CD4-positive, alpha-beta T cell (primary cell): ENCODE measurements at places on chromosomes 1 and 21.

GRCh38 chr1:24084050-24084449, 27.9 kb downstream of the MYOM3 start:
- DNase-seq: no peak
- H3K4me3 ChIP-seq: no peak overlapping the region
- H3K27me3 ChIP-seq: no peaks in the 10 kb centered on the region
- H3K27ac ChIP-seq: no peak overlapping the region
- H3K36me3 ChIP-seq: no peaks in the 10 kb centered on the region

DNA sequence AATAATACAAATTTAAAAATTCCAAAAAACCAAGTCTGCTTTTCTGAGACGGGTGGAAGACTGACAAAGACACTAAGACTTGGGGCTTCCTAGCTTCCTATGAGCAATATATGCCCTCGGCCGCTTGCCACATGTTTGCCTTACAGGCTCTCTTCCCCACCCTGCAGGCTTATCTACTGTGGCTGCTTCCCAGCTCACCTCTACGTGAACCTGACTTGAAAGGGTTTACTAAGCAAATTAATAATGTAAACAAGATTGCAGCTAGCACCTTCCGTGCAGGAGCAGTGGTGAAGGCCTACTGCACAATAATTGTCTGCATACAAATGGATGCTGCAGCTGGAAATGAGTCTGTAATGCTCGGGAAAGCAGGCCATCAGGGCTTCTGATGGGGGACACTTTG, 152.9 kb upstream of the DAB1 start:
- no peak overlapping the region for H3K4me3 ChIP-seq
- H3K27me3 ChIP-seq: no peaks in the 10 kb centered on the region
- no peak overlapping the region for H3K27ac ChIP-seq
- H3K4me1 ChIP-seq: no peaks in the 10 kb centered on the region

DNA sequence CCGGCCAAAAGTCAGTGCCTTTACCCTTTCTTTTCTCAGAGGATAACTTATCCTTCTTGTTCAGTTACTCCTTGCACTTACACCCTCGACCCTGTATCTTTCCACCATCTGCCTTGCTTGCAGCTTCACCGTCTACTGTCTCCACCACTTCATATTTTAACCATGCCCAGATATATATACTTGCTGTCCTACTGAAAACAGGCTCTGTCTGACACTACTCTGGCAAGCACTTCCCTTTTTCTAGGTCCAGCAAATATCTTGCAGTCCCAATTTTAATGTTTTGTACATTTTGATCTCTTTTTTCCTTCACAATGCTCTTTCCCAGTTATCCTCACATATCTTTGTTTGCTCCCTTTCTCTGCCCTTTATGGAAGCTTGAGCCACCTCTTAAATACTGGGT, 308.6 kb downstream of the TPR start:
- H3K36me3 ChIP-seq: no peaks in the 10 kb centered on the region
- H3K27me3 ChIP-seq: no peaks in the 10 kb centered on the region
- no peak for DNase-seq
- no peak overlapping the region for H3K27ac ChIP-seq

DNA sequence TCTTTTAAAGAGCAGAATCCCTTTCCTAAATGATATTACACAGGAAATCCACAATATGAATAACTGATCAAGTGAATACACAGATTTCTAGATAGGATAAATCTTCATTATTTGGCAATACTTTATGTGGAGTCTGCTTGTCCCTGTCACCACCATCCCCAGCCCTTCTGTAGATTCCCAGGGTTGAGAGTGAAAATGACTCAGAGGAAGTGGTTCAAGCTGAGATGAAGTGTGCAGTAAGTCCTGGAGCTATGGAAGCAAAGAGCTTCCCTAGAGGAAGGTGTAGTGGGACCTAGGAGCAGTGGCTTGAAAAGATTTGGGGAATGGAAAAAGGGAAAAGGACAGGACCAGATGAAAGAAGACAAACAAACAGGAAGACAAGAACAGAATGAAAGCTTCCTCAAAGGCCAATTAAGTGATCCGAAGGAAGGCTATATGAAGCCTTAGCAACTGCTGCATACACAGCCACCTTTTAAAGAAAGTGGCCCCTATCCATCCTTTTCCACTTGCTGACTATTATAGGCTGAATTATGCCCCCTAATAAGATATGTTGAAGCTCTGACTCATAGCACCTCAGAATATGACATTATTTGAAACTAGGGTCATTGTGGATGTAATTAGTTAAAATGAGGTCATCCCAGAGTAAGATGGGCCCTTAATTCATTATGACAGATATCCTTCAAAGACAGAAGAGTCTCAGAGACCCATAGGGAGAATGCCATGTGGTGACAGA, 96.5 kb upstream of the CAMK1G start:
- no peaks in the 10 kb centered on the region for H3K27me3 ChIP-seq
- H3K36me3 ChIP-seq: no peaks in the 10 kb centered on the region
- H3K4me3 ChIP-seq: no peak overlapping the region
- H3K27ac ChIP-seq: no peak overlapping the region
- H3K4me1 ChIP-seq: peaks cover 3% of the 10 kb centered on the region
- no peak for DNase-seq

DNA sequence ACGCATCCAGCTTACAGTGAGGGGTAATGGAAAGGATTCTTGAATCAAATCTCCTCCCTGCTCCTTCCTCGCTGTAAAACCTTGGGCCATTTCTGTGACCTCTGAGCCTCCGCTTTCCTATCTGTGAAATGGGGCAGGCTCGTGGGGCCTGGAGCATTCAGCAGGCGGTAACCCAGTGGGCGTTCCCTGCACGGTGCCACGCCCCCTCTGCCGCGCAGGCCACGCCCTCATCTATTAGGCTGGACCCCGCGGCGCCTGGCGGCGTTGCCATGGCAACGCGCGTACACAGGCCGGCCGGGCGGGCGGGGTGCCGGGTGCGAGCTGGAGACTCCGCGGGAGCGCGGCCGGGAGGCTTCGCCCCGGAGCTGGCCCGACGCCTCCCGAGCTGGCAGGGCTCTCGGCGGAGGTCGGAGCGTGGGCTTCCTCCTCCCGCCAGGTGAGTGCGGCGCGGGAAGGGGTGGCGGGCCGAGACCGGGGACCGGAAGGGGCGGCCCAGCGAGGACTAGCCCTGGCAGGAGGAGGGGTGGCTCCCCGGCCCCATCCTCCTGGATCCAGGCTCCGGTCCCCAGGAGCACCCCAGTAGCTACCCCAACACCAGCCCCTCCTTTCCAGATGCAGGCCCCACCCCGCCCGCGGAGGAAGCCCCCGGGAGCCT, at the start of gene FHAD1:
TSS of gene FHAD1 (plus strand) at position 264 of the 655 bp plus-strand sequence. CDS start 4,562 bp downstream, outside the sequence.
- no peaks in the 10 kb centered on the region for H3K36me3 ChIP-seq
- peaks cover 23% of the 10 kb centered on the region for H3K4me1 ChIP-seq
- H3K27me3 ChIP-seq: peaks cover 23% of the 10 kb centered on the region
- no peak within 1 kb of the TSS for H3K4me3 ChIP-seq
- H3K27ac ChIP-seq: no peak within 1 kb of the TSS

- no peak overlapping the region for H3K4me3 ChIP-seq
- H3K4me1 ChIP-seq: peaks cover 6% of the 10 kb centered on the region
- no peaks in the 10 kb centered on the region for H3K36me3 ChIP-seq
- DNase-seq: no peak
Observed at GRCh38 chr1:116854716-116855115, 55.0 kb upstream of the PTGFRN start.

DNA sequence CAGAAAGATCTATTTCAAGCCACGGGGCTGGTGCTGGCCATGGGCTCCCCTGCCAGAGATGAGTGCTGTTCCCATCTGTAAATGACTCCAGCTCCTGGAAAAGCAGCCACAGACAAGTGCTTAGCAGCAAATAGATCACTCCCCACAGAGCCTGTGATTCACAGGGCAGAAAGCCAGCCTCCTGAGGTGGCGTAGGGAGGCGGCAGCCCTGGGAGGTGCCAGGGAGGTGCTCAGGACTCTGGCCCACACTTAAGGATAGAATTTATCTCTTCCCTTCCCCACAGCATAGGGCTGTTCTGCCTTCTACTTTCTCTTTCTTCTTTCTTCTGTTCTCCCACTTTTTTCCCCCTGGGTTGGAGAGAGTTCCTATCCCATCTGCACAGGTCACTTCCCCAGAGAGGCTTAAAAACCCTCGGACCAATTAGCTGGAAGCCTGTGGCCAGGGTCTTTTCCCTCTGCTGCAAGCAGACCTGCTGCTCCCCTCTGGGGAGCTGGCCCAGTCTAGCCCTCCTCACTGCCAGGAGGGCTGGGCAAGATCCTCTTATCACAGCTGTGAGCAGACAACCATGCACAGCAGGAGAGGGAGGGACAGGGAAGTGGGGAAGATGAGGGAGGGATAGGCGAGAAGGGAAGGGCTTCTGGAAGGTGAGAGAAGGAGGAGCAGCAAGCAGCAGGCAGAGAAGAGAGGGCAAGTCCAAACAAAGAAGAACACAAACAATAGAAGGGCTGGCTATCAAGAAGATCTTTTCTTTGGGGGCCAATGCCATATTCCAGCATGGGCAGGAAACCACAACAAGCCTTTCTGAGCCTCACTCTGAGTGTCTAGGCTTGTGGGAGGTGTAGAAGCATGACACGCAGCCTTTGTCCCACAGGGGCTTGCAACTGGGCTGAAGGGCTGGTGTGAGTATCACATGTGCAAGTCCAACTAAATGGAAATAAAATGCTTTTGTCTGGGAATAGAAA, 41.0 kb downstream of the KCND3 start:
- H3K4me1 ChIP-seq: no peaks in the 10 kb centered on the region
- DNase-seq: no peak
- H3K4me3 ChIP-seq: no peak overlapping the region
- no peak overlapping the region for H3K27ac ChIP-seq
- no peaks in the 10 kb centered on the region for H3K36me3 ChIP-seq

GRCh38 chr1:44512313-44512885, 107.3 kb downstream of the RNF220 start:
- H3K36me3 ChIP-seq: no peaks in the 10 kb centered on the region
- no peak for DNase-seq
- peaks cover 4% of the 10 kb centered on the region for H3K4me1 ChIP-seq
- peak overlapping the region; percentile 3 for H3K27ac ChIP-seq
- H3K4me3 ChIP-seq: peak overlapping the region; percentile 15
- H3K27me3 ChIP-seq: no peaks in the 10 kb centered on the region

- no peaks in the 10 kb centered on the region for H3K27me3 ChIP-seq
- no peak for DNase-seq
- no peak overlapping the region for H3K4me3 ChIP-seq
- H3K27ac ChIP-seq: no peak overlapping the region
- no peaks in the 10 kb centered on the region for H3K4me1 ChIP-seq
Observed at GRCh38 chr1:58162952-58163550, 383.5 kb downstream of the OMA1 start.

DNA sequence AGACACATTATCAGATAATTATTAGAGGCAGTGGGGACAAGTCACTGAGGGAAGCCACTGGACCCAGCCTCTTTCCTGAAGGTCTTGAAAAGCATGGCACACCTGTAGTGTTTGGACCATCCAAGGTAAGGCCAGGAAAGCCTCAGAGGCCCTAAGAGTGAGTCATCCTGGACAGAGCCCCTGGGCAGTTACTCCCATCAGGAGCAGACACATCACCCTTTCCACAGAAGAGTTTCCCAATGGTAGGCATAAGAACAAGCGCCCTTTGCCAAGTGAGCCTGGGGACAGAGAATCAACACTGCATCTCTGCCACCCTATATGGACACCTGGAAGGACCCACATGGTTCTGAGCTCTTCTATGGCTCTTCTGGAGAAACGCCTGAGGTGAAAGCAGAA, 136.0 kb downstream of the PLXNA2 start:
- no peaks in the 10 kb centered on the region for H3K4me1 ChIP-seq
- no peak overlapping the region for H3K27ac ChIP-seq
- no peaks in the 10 kb centered on the region for H3K27me3 ChIP-seq
- no peak overlapping the region for H3K4me3 ChIP-seq
- DNase-seq: no peak
- no peaks in the 10 kb centered on the region for H3K36me3 ChIP-seq

GRCh38 chr1:46516200-46516950, 26.7 kb downstream of the DMBX1 start:
- H3K27me3 ChIP-seq: peaks cover 7% of the 10 kb centered on the region
- no peaks in the 10 kb centered on the region for H3K4me1 ChIP-seq
- DNase-seq: no peak
- no peak overlapping the region for H3K4me3 ChIP-seq

- DNase-seq: peak; percentile 64
- no peak overlapping the region for H3K27ac ChIP-seq
- H3K4me3 ChIP-seq: no peak overlapping the region
- no peaks in the 10 kb centered on the region for H3K36me3 ChIP-seq
- peaks cover 3% of the 10 kb centered on the region for H3K4me1 ChIP-seq
Observed at GRCh38 chr1:17335821-17336710, 28.1 kb downstream of the PADI4 start.

DNA sequence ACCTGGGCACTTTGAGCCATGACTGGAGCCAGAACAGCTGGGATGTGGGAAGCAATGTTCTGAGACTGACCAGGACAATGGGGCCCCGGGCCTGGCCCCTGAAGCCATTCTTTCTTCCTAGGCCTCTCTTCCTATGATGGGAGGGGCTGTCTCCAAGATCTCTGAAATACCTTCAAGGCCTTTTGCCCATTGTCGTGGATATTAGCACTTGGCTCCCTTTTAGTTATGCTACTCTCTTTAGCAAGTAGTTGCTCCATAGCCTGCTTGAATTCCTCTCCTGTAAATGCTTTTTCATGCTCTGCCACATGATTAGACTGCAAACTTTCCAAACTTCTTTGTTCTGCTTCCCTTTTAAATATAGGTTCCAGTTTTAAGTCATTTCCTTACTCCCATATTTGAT, 262.9 kb upstream of the CACYBP start:
- no peaks in the 10 kb centered on the region for H3K36me3 ChIP-seq
- peaks cover 5% of the 10 kb centered on the region for H3K4me1 ChIP-seq
- H3K27ac ChIP-seq: no peak overlapping the region
- H3K27me3 ChIP-seq: no peaks in the 10 kb centered on the region

GRCh38 chr1:99619583-99619982, 26.3 kb upstream of the PALMD start:
- H3K4me3 ChIP-seq: no peak overlapping the region
- H3K4me1 ChIP-seq: no peaks in the 10 kb centered on the region
- H3K27me3 ChIP-seq: peaks cover 5% of the 10 kb centered on the region
- no peak overlapping the region for H3K27ac ChIP-seq

DNA sequence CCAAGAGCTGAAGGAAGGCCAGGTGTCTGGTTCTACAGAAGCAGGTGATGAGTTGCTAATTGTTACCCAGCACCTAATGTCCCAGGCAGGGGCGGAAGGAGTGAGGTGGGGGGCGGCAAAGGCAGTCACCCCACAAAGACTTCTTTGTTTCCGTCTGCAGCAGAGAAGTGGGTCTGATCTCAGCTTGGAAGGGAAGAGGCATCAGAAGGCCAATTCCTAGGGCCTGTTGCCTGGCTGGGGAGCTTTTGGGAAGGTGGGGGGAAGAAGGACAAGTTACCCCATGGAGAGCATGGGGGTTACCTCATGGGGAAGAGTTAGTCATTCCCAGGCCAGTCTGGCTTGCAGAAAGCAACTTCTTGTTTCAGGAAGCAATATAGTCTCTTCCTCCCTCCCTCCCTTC, 10.9 kb downstream of the IGSF21 start:
- DNase-seq: no peak
- no peaks in the 10 kb centered on the region for H3K4me1 ChIP-seq

- H3K27me3 ChIP-seq: no peaks in the 10 kb centered on the region
- no peaks in the 10 kb centered on the region for H3K4me1 ChIP-seq
- peaks cover 23% of the 10 kb centered on the region for H3K36me3 ChIP-seq
- H3K4me3 ChIP-seq: no peak overlapping the region
- peak; percentile 76 for DNase-seq
- no peak overlapping the region for H3K27ac ChIP-seq
Observed at GRCh38 chr1:39540504-39541031, 36.0 kb downstream of the PABPC4 start.

GRCh38 chr1:37055631-37056030, 21.3 kb upstream of the GRIK3 start:
- no peak for DNase-seq
- no peaks in the 10 kb centered on the region for H3K36me3 ChIP-seq
- no peaks in the 10 kb centered on the region for H3K4me1 ChIP-seq
- H3K27ac ChIP-seq: no peak overlapping the region
- H3K4me3 ChIP-seq: no peak overlapping the region
